ENCODE measurements at places on chromosomes 11 and 22.
A peak's percentile ranks its signal among the peaks of the same experiment; 100 is the strongest.

DNA sequence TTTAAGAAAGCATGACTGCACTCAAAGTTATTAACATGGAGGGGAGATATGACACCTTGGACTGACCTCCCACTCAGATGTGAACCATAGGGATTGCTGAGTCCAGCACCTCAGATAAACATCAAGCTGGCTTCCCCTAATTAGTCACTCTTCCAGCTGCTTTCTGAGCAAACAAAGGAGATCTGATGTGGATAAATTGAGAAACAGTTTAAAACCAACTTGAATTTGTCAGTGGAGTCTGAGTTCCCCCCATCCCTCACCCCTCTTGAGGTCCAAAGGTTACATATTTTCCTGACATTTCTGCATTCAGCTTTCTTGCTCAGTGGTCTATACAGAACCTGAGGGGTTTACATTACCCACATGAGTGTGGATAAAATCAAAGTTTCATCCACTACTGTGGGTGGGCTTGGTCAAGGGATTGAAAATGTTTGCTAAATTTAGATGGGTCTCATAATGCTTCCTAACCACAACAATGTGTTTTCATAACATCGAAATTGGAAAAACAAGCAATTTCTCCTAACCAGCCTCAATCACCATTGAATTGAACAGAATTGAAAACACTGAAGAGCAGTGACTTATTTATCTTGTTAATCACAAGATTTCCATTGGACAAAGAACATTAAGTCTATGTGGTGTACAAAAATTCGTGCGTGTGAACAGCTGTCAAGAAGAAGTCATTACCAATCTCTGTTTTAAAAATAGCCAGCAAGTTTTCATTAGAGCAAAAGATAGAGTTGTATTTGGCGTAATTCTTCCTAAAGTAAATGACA, 292.3 kb downstream of the METTL15 start:
- no peak for DNase-seq

- no peak for DNase-seq
These were observed 101.4 kb downstream of the SYT9 start for GRCh38 chr11:7353100-7353499.

GRCh38 chr22:36385491-36386350, 2.0 kb downstream of the MYH9 start:
- peak; percentile 15 for DNase-seq

- DNase-seq = no peak
These were observed 20.3 kb downstream of the CLDN5 start for GRCh38 chr22:19503869-19504268.

- peak; percentile 73 for DNase-seq
These were observed 773 bp downstream of the MIAT start for GRCh38 chr22:26658161-26658560.

GRCh38 chr11:208917-209260, 1.4 kb downstream of the RIC8A start:
- DNase-seq = no peak

- no peak for DNase-seq
These were observed 115.6 kb downstream of the DSCAML1 start for GRCh38 chr11:117681438-117681837.

- no peak for DNase-seq
These were observed 184.5 kb upstream of the CHORDC1 start for GRCh38 chr11:90407350-90407749.

DNA sequence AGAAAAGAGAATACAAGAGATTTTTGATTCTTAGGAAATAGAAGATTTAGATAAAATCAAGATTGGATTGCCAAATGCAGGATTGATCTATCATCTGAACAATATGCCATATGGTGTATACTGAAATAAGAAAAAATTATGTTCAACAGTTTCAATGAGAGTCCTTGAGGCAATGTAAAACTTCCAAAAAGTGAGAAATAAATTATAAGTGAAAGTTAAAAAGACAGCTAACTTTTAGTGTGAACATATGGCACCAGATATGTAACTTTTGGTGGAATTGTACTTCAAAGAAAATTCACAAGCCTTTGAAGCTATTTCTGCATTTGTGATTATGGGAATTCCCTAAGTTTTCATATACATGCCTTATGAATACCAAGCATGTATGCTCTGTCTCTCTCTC, 200.5 kb upstream of the ANO3 start:
- DNase-seq = no peak

DNA sequence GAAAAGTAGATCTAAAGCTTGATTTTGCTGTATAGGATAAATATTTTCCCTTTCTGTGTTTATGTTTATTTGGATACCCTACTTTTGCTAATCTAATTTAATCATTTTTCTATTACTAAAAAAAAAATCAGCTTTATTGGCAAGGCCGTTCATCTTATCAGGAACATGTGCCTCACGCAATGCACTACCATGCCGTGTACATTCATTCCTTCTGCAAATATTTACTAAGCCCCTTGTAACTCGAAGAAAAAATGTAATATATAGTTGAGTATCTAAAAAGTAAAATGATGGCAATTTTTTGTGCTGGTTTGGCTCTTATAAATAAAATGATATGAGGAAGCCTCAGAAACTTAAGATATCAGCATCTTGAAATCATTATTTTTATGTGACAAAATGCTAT, 8.9 kb downstream of the UVRAG start:
- no peak for DNase-seq

DNA sequence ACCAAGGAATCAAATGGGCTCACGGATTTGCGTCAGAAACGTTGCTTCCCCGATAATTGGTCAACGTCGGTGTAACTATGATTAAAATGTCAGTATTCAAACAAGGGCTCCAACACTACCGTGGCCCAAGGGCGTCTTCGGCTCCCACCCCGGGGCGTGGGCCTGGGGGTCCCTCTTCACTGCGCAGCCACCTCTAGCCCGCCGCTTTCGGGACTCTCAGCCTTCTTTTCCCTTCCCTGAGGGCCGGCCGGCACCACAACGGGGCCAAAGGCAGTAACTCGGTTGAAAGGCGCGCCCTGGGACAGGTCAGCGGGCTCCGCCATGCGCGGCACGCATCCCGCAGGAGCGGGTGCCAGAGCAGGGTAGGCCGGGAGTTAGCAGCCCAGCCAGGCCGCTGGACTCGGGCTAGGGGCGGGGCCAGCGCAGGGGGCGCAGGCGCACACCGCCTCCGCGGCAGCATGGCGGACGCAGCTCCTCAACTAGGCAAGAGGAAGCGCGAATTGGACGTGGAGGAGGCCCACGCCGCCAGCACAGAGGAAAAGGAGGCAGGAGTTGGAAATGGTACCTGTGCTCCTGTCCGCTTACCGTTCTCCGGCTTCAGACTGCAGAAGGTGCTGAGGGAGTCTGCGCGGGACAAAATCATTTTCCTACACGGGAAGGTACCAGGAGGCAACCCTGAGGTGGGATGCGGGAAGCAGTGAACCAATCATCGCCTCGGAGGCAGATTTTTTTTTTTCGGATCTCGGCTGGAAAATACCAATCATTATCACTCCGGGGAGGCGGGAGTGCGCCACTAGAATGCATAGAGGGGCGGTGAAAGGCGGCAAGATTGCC, at the start of gene DCPS:
DCPS (plus strand) TSS at position 438 of the 834 bp plus-strand sequence; CDS start at position 459, 21 bp downstream.
- DNase-seq = peak; percentile 83

DNA sequence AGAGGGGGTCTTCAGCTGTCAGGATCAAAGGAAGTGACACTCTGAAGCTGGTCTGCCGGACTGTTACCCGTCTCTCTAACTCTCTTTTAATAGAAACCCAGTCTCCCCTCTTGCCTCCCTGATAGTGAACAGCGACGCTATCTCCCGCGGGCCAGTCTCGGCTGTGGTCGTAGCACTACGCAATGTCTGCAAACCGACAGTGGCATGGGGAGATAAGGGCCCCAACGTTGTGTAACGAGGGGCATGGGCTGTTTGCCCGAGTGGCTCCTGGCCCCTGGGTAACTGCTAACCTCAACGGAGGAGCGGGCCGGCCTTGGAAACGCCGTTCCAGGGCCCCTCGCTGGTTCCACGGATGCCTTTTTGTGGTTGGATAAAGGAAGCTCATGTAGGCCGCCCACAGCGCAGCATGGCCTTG, 23.3 kb downstream of the ZBTB16 start:
- DNase-seq = peak; percentile 76

GRCh38 chr22:25747245-25747944, 5.4 kb downstream of the MYO18B start:
- no peak for DNase-seq

DNA sequence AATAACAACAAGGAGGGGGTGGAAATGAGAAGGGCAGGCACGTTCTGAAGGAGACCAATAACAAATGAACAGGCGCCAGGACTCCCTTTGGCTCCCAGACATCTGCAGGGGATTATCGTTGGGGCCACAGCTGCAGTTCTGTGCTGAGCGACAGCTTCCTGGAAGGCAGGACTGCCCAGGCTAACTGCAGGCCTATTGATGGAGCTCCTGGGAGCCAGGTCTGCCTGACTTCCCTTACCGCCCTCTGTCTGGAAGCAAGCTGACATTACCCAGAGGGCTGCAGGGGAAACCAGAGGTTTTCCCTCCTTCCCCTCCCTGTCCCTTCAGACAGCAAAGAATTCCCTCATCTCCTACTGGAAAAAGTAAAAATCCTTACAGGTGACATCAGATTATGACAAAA, 5.0 kb downstream of the DRD2 start:
- DNase-seq = no peak

GRCh38 chr11:14499560-14500180, at the start of gene COPB1:
Gene COPB1, minus strand, starts transcription at chr11:14499811. Its CDS starts 883 bp downstream, at chr11:14498928.
- DNase-seq = peak; percentile 86

DNA sequence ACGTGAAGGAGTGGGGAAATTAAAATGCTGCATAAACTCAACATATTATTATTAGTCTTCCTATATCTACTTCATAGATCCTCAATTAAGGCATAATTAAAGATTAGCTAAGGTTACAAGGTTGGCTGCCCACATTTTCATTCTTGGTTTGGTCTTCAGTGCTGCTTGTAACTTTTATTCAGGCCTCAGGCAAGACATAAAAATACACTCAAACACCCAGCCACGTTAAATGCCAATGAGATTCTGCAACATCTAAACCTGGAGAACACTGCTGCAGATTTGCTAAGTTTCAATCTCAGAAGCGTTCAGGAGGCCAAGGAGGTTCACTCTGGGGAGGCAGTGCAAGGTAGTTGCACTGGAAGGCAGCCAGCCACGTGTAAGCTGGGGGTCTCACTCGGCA, 358.7 kb upstream of the NARS2 start:
- no peak for DNase-seq

DNA sequence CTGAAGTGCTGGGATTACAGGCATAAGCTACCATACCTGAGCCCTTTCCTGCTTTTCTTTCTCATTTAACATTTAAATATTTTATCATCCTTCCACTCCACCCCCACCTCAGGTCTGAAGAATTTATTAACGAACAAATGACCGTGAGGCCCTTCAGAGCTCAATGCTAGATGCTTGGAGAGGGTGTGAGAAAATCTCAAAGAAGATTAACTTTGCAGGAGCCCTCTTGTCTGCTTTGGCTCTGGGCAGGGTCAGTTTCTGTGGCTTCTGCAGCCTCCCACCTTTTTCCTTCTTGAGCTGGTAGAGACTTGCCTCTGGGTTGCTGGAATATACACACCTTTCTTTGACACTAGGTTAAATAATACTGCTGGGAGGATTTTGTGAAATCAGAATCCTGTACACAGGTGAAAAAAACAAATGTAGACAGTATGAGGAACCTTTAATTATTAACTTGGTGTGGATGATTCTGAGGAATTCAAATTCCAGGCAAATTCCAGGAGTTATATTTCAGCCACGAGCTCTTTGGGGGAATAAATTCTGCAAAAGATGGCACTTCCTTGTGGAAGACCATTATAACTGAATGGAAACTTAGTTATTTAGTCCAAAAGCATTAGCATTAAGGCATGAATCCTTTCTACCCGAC, 3.4 kb upstream of the ZBTB44 start:
- no peak for DNase-seq

GRCh38 chr22:46734830-46735453, 3.1 kb downstream of the CERK start:
- DNase-seq = no peak

GRCh38 chr11:64102005-64102738, 63.7 kb downstream of the MACROD1 start:
- no peak for DNase-seq

- no peak for DNase-seq
These were observed 5.3 kb downstream of the OR51F2 start for GRCh38 chr11:4826425-4826824.

GRCh38 chr11:127037596-127037995, 37.0 kb upstream of the KIRREL3 start:
- DNase-seq = no peak

DNA sequence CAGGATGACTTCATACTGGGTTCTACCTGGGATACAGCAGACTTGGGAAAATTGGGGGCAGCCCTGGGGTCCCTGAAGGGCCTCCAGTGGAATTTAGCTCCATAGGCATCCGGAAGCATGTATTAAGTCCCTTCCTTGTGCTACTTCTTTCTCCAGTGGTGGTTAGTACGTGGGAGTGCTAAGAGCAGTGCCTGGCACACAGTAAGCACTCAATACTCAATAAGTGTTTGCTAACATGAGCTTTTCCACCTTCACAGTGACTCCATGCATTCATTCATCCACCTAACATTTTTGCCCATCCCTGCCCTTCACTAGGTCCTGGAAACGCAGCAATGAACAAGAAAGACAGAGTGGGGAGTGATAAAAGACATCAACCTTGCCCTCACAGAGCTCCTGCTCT, 120.5 kb downstream of the MN1 start:
- DNase-seq = no peak

DNA sequence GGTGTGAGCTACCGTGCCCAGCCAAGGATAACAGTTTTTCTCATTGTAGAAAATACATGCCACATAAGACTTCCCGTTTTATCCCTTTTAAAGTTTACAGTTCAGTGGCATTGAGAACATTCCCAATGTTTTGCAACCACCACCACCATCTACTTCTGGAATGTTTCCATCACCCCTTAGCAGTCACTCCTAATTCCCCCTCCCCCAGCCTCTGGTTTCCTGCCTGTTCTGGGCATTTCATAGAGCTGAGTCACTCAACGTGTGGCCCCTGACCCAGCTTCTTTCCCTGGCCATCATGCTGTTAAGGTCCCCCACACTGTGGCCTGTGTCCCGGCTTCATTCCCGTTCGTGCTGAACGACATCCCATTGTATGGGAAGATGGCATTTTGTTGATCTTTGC, 30.7 kb downstream of the FGF4 start:
- no peak for DNase-seq

- no peak for DNase-seq
These were observed 4.0 kb upstream of the RCOR2 start for GRCh38 chr11:63920939-63921417.

DNA sequence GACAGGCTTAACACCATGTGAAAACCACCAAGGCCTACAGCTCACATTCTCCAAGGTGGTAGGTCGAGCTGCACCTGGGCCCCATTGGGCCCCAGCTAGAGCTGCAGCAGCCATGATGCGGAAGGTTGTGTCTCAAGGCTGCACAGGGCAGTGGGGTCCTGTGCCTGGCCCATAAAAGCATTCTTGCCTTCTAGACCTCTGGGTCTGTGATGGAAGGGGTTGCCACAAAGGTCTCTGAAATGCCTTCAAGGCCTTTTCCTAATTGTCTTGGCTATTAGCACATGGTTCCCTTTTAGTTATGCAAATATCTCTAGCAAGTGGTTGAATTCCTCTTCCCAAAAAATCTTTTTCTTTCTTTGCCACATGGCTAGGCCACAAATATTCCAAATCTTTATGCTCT, 52.5 kb upstream of the C11orf58 start:
- DNase-seq = no peak
